Activated T-helper 9 cell treated with anti-CD3 and anti-CD28 coated beads, Interleukin-2, amount 50 U/mL, for 16 hours (primary cell): ENCODE measurements at places on chromosomes 12 and 14.
A peak's percentile ranks its signal among the peaks of the same experiment; 100 is the strongest.

GRCh38 chr12:90870971-90871725, 83.8 kb downstream of the CCER1 start:
- no peak for DNase-seq

DNA sequence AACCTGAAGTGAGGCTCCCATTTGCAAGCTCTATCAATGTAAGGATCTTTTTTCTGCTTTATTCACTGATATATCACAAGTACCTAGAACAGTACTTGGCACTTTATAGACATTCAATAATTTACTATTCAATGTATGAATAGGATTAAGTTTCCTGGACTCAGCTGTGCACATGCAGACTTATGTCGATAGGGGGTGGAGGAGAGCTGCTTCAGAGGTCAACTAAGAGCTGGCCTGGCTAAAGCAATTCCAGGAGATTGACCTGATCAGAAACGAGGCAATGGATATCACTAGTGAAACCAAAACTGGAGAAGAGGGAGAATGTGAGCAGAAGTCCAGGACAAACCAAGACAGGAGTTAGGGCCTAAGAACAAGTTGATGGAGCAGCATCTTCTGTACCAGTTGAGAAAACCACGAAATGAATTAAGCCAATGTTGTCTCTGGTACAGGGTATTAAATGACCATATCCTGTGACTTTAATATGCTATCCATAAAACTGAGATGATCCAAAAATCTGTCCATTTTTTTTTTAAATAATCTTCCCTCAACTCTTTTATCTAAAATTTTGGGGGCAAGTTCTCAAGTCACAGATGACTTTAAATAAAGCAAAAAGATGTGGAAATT, 169.2 kb downstream of the PIK3C2G start:
- no peak for DNase-seq

DNA sequence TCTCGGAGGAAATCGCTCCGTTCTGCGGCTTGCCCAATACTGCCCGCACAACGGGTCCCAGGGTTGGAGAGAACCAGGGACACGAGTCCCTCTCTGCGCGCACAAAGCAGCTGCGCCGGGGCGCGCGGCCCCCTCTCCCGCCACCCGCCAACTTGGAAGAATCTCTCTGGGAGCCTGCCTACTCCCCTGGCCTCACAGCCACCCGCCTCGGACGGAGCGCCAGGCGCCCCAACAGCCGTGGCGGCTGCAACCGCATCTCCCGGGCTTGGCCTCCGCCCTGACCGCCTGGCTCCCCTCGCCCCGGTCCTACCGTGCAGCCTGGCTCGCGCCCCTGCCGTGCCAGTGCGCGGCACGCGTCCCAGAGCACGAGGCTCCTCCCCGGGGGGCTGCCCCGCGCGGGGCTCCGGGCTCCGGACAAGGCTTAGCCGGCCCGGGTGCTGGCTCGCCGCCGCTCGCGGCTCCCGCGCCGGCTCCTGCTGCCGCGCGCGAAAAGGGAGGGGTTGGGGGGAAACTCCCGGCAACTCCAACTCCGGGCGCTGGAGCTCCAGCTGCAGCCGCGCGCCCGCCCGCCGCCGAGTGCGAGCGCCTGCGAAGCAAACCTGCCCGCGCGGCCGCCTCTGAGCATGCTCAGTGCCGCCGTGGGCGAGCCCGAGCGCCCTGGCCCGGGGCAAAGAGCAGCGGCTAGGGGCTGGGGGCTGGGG, at the start of gene STXBP6:
TSS of gene STXBP6 (minus strand) at position 580 of the 701 bp plus-strand sequence. CDS start 75,329 bp downstream, outside the sequence.
- no peak for DNase-seq

DNA sequence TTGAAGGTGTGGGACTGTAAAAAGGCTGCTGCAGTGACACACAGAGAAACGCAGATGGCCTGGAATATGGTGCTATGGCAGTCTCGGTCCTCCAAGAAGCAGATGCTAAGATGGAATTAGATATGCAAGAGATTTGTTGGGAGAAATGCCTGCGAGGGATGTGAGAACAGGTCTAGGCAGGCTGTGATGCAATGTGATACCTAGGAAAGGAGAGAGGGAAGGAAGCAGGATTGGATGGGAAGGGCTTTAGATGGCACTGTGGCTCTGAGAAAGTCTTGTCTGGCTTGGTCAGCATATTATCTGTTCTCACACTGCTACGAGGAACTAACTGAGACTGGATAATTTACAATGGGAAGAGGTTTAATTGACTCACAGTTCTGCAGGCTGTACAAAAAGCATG, 374.4 kb downstream of the BCAT1 start:
- DNase-seq, result no peak

GRCh38 chr14:92652413-92653151, 95.8 kb downstream of the LGMN start:
- DNase-seq, result no peak

DNA sequence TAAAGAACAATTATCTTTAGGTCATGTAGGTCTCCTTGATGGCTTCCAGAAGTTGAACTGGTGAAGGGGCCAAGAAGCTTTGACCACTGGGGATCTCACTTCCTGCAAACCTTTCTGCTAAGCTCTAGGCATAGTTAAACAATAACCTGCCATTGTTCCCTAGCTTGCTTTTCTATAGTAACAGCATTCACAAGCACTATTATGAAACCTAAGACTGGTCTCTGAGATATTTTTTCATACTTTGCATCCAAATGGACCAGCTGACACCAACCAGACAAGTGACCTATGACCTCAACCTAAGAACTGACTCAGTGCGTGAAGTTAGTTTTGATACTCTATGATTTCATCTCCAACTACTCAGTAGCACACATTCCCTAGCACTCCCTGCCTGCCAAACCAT, 129.1 kb downstream of the PTPRB start:
- no peak for DNase-seq

GRCh38 chr14:21917699-21918436, 244.2 kb upstream of the OR4E1 start:
- peak; percentile 17 for DNase-seq

- no peak for DNase-seq
Observed at GRCh38 chr12:98439981-98440581, 75.3 kb upstream of the TMPO start.

- peak; percentile 70 for DNase-seq
Observed at GRCh38 chr12:57240066-57240921, 10.7 kb downstream of the STAC3 start.

DNA sequence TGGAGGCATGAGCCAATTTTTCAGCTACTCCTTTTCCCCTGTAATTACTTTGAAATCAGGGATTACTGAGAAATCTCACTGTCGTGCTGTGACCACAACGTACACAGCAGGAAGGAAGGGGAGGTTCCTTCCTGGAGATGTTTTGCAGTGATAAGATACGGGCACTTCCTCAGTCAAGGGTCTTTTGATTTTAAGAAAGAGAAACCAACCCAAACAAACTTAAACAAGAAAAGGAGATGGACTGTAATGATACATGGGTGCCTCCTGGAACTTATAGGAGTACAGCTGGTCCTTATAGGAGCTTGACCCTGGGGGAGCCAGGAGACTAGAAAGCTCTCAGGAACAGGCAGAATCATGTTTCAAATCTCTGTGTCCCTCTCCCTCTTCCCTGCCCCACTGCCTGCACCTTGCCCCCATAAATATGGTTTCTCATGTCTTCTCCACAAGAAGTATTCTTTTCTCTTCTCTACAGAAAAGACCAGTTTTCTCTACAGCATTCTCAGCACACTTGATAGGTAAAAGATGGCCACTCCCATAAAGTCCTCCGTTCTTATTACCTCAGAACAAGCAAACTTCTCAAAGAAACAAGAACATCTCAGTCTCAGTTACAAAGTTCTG, 281.1 kb upstream of the AMIGO2 start:
- DNase-seq, result no peak

DNA sequence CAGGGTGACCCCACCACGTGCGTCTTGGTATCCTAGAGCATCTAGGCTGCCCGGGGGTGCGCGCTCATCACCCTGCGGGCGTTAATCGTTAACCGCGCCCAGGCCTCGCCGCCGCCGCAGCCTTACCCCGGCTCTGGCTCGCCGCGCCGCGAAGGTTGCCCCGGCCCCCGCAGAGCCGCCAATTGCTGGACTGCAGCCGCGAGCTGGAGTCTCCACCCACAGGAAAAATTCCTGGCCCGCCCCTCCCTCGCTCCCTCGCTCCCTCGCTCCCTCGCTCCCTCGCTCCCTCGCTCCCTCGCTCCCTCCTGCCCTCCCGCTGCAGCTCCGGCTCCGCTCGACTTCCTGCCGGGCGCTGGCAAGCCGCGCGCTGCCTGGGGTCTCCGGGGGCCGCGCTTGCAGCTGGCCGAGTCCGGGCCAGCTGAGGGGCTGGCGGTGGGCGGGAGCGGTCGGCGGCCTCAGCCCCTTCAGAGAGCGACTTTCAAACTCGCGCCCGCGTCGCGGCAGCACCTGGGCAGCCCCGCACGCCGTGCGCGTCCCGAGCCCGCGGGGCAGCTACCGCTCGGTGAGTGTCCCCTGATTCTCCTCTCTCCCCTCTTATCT, at the start of gene PLEKHG3:
TSS of gene PLEKHG3 (plus strand) at position 282 of the 600 bp plus-strand sequence. CDS start 23,208 bp downstream, outside the sequence.
- DNase-seq, result peak; percentile 31

DNA sequence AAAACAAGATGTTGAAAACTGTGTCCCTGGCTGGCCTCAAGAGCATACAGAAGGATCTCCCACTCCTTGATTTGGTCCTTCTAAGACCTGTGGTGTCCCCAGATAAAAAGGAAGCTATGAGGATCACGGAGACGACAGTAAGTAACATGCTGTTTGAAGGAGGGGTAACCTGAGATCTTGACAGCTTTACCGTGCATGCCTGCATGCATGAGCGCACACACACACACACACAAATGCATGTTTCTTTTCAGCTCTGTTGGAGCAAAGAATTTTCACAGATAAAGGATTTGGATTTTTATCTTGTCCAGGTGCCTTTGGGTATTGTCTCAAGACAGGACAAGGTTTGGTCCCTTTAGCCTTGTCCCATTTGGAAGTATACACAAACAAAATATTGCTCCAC, 411.6 kb upstream of the CCDC196 start:
- DNase-seq, result no peak

- DNase-seq, result no peak
Observed at GRCh38 chr14:103126873-103127304, 3.6 kb downstream of the TNFAIP2 start.

- no peak for DNase-seq
Observed at GRCh38 chr14:100674428-100674827, 52.3 kb upstream of the DLK1 start.

DNA sequence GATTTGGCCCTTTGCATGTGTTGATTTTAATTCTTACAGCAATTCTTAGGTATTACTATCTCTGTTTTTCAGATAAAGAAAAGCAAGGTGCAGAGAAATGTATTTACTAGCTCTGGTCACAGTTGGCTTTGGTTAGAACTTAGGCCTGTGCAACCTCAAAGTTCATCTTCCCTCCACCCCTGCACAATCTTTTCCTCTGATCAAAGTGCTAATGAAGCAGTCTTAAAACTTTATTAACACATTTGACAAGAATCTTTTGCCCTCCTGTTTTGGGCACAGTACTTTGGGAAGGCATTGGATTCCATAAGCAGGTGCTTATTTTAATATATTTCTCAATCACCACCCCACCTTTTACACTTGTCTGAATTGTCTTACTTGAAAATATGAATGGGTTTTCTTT, 2.7 kb downstream of the IRAK4 start:
- DNase-seq, result no peak

- DNase-seq, result no peak
Observed at GRCh38 chr12:6539314-6539682, 5.0 kb downstream of the GAPDH start.

GRCh38 chr14:91149462-91149861, 35.6 kb downstream of the DGLUCY start:
- DNase-seq, result no peak
